Uterine smooth muscle cell (primary cell): ENCODE measurements at places on chromosomes 1 and 21. TPM values are rescaled to one million over a fixed set of nuclear protein-coding genes. Genes with fewer than 3 reads are reported as not detected.

KRTAP19-3 gene
- total RNA-seq = not detected in 2 replicates

PRAMEF6 gene
- not detected in 2 replicates for total RNA-seq

BARHL2 gene
- total RNA-seq = not detected in 2 replicates

SLC30A10 gene
- total RNA-seq = not detected in 2 replicates

CRP gene
- not detected in 2 replicates for total RNA-seq

CELSR2 gene
- total RNA-seq = 1.00 and 3.4 TPM in 2 replicates

TAF12 gene
- total RNA-seq = 46.8 and 47.1 TPM in 2 replicates

MTF1 gene
- total RNA-seq = 3.0 and 3.2 TPM in 2 replicates

CDK11A gene
- 12.4 and 15.2 TPM in 2 replicates for total RNA-seq

IFI44L gene
- 2.7 and 4.5 TPM in 2 replicates for total RNA-seq

MAB21L3 gene
- 0.11 and 0.12 TPM in 2 replicates for total RNA-seq

C21orf91 gene
- 9.4 and 9.5 TPM in 2 replicates for total RNA-seq

SPRR2E gene
- total RNA-seq = not detected in 2 replicates

CD1E gene
- total RNA-seq = not detected in 2 replicates

HTR6 gene
- under 0.01 TPM in 1 of 2 replicates, not detected in the other for total RNA-seq

PATJ gene
- total RNA-seq = 9.0 and 14.0 TPM in 2 replicates

OR2AK2 gene
- 0.25 TPM in 1 of 2 replicates, not detected in the other for total RNA-seq

ARID1A gene
- 15.9 and 20.3 TPM in 2 replicates for total RNA-seq

LRRN2 gene
- under 0.01 TPM in 1 of 2 replicates, not detected in the other for total RNA-seq
